ENCODE measurements at places on chromosomes 1 and 21. TPM values are rescaled to one million over a fixed set of nuclear protein-coding genes. Genes with fewer than 3 reads are reported as not detected.

The GRIK1 gene
- not detected for total RNA-seq

The VHLL gene
- total RNA-seq: not detected

The COL9A2 gene
- total RNA-seq: 0.89 TPM

The ITLN1 gene
- total RNA-seq: not detected

The KLHDC7A gene
- 12.5 TPM for total RNA-seq

The NCAM2 gene
- total RNA-seq: not detected

The TPTE gene
- not detected for total RNA-seq

The VWA5B1 gene
- not detected for total RNA-seq

The GNG5 gene
- 32.7 TPM for total RNA-seq

The CATSPER4 gene
- total RNA-seq: not detected

The TENT5C gene
- total RNA-seq: 0.13 TPM

The HPDL gene
- total RNA-seq: 113 TPM

The SPRR4 gene
- not detected for total RNA-seq

The GJB3 gene
- total RNA-seq: 63.6 TPM

The B4GALT2 gene
- 159 TPM for total RNA-seq

The F13B gene
- 0.10 TPM for total RNA-seq

The OR6N1 gene
- not detected for total RNA-seq

The CLDN8 gene
- total RNA-seq: not detected

Data from HT-29 (cell line).